Peyer's patch (tissue), 4 donors: ENCODE measurements at places on chromosomes 3 and 15.
A peak's percentile ranks its signal among the peaks of the same experiment; 100 is the strongest.

GRCh38 chr3:127483902-127484591 is 106.5 kb downstream of the TPRA1 start:
- DNase-seq = no peak

DNA sequence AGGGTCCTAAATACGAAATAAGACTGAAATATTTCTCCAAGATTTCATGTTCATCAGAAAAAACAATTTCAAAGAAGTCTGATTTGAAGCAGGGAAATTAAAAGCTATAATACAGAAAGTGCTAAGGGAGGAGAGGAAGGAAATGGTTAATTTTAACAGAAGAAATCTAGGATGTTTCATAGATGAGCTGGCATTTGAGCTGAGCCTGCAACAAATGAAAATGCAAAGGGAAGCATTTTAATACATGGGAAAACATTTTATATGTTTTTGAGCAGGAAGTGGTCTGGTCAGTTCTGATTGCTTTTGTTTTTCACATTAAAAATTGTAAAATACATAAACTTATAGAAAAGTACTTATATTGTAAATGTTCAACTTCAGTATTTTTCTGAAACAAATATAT is 17.2 kb upstream of the RAP2B start:
- DNase-seq = no peak

GRCh38 chr3:178584722-178585380 is 48.6 kb downstream of the KCNMB2 start:
- DNase-seq = no peak

DNA sequence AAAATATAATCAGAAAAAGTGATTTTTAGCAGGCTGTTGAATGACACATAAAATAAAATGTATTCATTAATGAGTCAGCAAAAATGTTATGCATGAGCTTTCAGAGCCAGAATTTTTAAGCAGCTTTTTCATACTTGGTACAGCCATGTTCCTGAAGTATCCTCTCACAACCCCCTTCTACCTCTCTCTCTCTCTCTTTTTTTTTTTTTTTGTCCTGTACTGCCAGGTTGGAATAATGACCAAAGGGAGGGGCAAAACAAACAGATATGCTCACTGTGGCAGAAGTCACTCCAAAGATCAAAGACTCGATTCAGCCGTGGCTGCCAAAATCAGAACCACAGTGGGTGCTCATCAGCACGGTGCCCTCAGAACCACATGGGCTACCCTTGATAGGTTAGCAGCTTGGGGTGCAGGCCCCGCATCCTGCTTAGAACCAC is 383.0 kb downstream of the ZBTB20 start:
- peak; percentile 49 for DNase-seq

- DNase-seq = no peak
Observed at GRCh38 chr3:132354916-132355702, 37.9 kb downstream of the ACP3 start.

DNA sequence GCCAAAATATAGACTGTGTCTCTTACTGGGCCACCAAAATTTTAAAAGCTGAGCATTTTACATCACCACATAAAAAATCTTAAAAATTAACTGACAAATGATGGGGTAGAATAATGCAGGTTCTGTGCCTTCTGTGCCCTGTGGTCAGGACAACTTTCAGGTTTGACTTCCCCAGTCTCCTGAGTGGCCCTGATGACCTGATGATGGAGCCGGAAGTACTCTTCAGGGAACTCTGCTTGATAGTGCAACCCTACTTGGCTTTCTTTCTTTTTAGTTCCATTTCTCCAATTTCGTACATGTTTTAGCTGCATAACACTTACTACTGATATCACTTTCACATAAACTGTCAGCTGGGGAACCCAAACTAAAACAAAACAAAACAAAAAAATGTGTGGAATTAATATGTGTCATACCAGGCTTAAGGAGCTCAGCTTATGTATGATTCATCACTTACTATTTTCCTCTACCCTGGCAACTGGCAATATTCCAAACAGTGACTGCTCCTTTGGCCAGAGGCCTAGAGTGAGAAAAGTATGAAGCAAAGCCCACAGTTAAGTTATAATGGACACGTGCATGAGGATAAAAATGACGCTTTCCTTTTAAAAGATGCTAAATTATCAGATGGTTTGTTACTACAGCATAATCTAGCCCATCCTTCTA is 194.3 kb downstream of the BCHE start:
- DNase-seq = peak; percentile 62

- no peak for DNase-seq
Observed at GRCh38 chr3:111692593-111693552, 97.7 kb upstream of the ZBED2 start.

GRCh38 chr15:52419494-52419893 is 109.2 kb downstream of the MYO5A start:
- DNase-seq = no peak

- no peak for DNase-seq
Observed at GRCh38 chr3:23105048-23105447, 98.1 kb upstream of the UBE2E2 start.

DNA sequence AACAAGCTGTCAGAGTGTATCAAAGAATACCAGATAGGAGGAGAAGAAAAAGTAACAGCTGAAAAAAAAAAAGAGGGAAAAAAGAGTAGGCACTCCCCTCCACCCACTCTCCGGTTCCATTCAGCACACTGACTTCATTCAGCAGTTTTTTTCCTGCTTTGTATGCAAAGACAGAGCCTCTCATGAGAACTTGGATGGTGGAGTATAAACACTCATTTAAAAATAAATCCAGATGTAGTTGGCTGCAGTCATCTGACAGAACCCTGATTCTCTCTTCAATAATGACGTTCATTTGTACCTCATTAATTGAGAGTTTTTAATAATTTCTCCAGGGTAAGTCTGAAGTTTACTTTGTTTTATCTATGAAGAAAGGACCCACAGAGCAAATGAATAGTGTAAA is 81.0 kb downstream of the TMEM108 start:
- DNase-seq = no peak

- peak; percentile 49 for DNase-seq
Observed at GRCh38 chr3:56593455-56594158, 36.6 kb downstream of the CCDC66 start.

DNA sequence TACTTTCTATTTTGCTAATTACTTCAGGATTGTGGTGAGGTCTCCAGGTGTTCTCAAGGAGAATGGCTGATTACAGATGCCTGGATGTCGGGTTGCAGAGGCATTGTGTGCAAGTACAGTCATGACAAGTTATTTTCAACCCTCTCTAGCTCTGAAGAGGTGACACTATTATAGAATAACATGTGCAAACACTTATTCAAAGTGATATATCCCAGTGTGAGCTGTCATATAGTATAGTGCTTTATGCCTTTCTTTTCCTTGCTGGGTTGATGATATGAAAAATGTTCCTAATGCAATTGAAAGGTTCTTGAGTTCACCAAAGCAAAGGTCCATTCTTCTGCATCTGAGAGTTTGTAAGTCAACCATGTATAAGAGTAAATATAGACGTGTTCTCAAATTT is 167.2 kb downstream of the SPATA16 start:
- no peak for DNase-seq

GRCh38 chr3:184467171-184467570 is 87.3 kb downstream of the CHRD start:
- no peak for DNase-seq

DNA sequence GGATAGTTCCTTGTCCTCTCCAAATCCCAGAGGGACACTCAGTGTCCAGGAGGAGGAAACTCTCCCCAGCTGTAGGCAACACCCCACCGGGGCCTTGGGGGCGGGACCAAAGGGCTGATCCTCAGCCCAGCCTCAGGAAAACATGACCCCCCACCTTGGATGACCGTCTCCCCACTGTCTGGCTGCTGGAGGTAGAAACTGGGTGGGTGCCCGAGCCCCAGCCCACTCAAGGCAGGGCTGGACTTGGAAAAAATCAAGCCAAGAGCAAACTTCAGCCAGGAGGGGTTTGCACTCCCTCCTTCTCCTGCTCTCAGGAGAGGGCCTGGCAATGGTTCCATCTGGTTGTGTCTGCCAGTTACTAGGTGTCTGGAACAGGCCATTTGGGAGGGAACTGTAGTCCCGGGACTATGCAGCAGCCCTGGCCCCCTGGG is 3.6 kb upstream of the RASL12 start:
- DNase-seq = no peak

DNA sequence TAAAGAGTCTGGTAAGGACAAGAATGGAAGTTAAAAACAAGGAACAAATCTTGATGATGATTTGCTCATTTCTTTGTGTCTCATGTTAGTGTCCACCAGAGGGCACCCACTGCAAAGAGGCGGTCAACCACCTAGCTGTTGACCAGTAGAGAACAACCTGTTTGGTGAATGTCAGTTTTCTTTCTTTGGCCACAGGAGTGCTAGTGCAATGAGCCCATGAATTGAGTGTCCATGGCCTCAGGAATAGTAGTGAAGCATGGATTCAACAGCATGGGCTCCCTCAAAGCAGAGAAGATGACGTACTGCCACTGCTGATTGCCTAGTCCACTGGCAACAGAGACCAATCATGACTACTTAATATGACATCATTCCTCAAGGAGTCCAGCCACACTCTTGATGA is 10.7 kb upstream of the CNTN6 start:
- DNase-seq = no peak

DNA sequence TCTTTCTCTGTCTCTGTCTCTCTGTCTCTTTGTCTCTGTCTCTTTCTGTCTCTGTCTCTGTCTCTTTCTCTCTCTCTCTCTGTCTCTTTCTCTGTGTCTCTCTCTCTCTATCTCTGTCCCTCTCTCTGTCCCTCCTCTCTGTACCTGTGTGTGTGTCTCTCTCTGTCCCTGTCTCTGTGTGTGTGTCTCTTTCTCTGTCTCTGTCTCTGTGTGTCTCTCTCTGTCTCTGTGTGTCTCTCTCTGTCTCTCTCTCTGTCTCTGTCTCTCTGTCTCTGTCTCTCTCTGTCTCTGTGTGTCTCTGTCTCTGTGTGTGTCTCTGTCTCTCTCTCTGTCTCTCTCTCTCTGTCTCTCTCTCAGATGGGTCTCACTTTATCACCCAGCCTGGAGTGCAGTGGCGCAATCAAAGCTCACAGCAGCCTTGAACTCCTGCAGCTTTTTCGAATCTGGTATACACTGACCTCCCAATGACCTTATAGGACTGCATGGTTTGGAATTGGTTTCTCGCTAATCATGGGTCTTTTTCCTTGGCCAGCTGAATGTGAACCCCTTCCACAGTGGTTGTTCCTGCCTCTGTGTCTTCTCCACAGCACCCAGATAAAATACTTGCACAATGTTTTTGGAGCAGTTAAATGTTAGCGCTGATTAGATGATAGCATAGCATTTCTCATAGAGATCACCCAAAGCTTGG is 102.6 kb upstream of the KLHL25 start:
- DNase-seq = no peak

DNA sequence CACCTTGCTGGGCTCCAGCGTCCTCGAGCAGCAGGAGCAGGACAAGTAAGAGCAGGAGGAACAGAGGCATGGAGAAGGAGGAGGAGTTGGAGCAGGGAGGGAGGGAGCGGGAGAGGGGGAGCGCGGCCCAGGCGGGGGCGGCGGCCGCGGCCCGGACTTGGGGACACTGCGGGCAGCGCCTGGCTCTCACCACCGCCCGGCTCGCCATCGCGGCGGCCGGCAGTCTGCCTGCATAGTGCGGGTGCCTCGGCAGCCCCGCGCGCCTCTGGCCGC is 440 bp downstream of the DCBLD2 start:
- DNase-seq = no peak

DNA sequence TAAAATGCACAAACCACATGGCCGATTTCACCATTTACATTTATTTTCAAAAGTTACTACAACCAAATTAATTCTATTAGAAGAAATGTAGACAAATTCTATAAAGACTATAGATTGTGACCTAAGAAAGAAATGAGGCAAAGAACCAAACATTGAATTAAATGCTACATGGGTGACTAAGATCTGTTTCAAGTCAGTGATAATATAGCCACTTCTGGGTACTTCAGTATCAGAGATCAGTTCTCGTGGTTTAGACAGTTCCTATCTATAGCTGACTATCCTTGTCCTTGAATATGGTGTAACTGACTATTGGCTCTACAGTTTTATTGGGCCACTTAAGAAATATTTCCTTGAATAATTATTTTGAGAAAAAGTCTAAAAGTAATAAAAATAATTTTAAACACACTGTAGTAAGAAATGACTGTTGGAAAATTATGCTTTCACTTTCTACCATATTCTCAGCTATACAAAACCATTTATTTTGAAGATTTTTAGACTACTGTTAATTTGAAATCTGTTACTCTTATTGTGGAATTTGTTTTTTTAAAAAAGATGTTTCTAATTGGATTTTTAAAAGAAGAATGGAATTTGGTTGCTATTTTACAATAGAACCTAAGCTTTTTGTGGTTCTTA is 14.1 kb downstream of the KCNMB3 start:
- DNase-seq = no peak

GRCh38 chr3:126170073-126170777 is 10.2 kb downstream of the ALDH1L1 start:
- DNase-seq = no peak

- no peak for DNase-seq
Observed at GRCh38 chr3:176275113-176275512, 922.2 kb downstream of the TBL1XR1 start.

DNA sequence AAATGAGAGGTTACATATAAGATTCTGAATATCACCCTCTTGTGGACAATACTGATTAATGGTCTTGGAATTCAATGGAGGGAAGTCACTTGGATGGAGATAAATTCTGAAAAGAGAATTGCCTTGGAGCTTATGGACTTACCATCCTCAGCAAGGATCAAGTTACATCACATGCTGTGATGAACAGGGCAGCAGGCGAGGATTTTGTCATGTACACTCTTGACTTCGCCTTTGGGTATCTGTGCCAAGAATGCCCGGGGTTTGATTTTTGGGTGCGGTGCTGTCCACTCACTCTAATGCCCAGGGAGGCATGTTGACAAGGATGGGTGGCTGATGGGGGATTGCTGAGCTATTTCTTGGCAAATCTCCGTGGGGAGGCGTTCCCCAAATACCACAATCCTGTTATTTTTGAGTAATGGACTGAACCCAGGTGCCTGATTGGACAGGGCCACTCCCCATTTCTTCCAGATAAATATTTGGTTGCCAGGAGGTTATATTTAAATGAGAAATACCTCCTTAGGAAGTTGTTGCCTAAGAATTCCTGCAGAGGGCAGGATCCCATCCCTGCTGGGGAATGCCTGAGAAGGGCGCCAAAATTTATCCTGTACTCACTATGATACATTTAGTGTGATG is 96.3 kb downstream of the TPRG1 start:
- DNase-seq = no peak

GRCh38 chr3:88661433-88661824 is 446.0 kb upstream of the EPHA3 start:
- no peak for DNase-seq

- DNase-seq = no peak
Observed at GRCh38 chr3:157157836-157158235, 2.1 kb downstream of the CCNL1 start.

- DNase-seq = no peak
Observed at GRCh38 chr3:197249542-197249941, 48.9 kb downstream of the DLG1 start.

GRCh38 chr15:68635141-68635540 is 56.3 kb downstream of the CORO2B start:
- peak; percentile 22 for DNase-seq

- DNase-seq = no peak
Observed at GRCh38 chr15:33454996-33455395, 144.2 kb downstream of the RYR3 start.
